ENCODE measurements at places on chromosomes 2 and 18. TPM values are rescaled to one million over a fixed set of nuclear protein-coding genes. Genes with fewer than 3 reads are reported as not detected.

PLEKHH2 gene
- 15.0 TPM for total RNA-seq

DNA sequence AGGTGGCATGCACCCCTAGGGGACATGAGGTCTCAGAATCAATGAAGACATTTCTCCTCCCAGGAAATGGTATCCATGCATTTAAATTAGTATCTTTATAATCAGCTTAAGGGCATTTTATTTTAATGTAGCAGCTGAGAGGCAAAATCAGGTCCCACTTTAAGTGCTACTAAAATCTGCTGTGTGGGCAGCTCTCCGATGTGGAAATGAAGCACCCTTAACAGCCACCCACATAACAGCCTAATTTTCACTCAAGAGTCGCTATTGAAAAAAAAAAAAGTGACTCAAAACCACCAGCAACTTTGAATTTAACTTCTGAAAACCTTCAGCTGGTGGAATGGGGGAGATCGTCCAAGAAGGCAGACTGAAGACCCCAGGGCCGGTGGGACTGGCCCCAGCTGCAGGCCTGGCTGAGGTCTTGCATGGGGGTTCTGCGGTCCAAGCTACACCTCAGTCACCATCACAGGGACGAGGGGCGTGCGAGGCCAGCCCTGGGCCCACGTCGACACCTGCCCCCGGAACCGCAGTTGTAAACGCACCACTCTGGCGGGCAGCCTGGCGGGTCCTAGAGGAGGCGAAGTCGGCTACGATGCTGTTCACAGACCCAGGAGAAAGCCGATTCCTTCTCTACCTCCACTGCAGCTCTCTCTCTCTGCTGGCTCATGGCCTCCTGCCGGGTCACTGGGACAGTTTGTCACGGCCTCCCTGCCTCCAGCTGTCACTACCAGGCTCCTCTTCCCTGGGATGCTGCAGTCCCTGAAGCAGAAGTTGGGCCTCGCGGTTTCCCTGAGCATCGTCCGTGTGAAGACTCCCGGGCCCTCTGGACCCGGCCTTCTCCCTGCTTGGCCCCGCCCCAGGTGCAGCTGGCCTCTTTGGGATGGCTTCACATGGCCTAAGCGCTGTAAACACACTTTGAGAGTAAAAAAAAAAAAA lies 111.9 kb downstream of the KCNF1 start:
- no peak for DNase-seq

DNA sequence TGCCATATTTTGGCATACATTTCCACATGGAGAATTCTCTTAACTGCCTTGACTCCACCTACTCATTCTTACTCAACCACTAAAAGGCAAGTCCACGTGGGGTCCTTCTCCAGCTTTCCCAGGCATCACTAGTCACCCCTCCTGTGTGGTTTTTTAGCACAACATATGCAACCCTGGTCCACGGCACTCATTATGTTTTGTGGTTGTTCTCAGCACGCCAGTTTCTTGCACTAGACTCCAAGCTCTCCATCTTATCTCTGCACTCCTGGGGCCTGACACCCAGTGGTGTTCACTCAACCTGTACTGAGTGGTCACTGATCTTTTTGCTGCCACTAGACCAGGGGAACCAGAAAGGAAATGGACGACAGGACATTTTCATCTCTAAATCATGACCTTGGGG lies 18.0 kb downstream of the MARCHF4 start:
- DNase-seq, result no peak

- DNase-seq, result no peak
These were observed 799 bp upstream of the KIF1A start for GRCh38 chr2:240820607-240821428.

DNA sequence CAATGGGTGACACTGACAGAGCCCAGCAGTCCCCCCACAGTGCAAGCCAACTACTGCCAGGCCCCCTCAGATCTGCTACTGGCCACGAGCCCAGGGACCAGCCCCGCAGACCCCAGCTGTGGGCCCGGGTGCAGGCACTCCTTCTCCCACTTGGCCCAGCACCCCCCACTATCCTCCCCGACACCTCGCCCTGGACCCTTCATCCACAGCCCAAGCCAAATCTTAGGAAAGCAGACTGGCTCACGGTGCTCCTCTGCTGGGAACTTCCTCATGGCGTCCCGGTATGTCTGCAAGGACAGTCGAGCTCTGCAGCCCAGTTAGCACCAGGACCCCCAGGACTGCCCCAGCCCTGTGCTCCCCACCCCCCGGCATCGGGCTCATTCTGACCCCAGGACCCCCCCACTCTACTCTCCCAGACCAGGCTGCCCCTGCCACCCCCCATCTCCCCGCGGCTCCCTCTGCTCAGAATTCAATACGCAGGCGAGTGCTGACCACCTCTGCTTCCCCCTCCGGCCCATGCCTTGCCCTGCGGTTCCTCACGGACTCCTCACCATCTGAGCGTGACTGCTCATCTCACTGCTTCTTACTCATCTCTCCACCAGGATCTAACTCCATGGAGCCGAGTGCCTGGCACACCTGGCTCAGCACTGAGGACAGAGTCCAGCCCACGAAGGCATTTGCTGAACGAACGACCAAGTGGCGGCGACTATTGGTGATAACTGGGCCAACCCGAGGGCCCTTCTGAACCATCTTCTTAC lies 85.7 kb downstream of the PXDN start:
- DNase-seq, result no peak

POTEJ gene
- total RNA-seq, result not detected

- DNase-seq, result no peak
These were observed 506.8 kb upstream of the VRK2 start for GRCh38 chr2:57539761-57540160.

GRCh38 chr2:36753706-36754221 lies 57.3 kb downstream of the VIT start:
- no peak for DNase-seq

LRPPRC gene
- total RNA-seq, result 78.1 TPM

DNA sequence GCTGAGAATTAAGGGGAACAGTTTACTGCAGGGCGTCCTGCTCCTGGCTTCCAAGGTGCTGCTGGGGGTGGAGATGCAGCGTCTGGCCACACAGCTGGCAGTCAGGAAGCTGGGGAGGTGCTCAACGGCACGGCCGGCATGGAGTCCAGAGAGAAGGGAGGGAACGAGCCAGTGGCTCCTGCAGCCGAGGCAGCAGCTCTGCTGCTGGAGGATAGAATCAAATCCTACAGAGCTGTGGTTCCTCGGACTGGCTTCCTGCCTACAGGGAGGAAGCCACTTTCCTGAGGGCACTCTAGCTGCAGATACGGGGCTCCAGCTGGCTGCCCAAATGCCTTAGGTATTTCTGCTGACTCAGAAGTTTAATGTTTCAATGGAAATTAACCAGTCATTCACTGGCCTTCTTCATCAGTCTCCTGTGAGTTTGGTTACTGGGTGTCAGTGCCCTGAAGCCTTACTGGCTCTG lies 266.3 kb downstream of the TWIST2 start:
- no peak for DNase-seq

DNA sequence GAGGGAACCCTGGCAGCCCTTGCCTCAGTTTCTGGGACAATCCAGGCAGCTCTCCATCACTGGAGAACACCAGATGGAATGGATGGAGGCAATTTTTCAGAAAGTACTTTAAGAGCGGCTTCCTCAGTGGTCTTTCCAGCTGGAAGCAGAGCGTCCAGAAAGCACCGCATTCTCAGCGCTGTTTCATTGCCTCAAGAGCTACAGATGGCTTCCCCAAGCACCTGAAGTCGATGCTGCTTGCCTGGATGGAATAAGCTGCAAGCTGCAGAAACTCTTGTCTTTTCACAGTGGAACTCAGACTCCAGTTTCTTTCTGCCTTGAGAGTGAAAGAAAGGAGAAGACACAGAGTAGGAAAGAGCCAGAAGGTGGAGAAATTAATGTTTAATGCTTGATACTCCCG lies 766.9 kb downstream of the TDRD15 start:
- no peak for DNase-seq

DNA sequence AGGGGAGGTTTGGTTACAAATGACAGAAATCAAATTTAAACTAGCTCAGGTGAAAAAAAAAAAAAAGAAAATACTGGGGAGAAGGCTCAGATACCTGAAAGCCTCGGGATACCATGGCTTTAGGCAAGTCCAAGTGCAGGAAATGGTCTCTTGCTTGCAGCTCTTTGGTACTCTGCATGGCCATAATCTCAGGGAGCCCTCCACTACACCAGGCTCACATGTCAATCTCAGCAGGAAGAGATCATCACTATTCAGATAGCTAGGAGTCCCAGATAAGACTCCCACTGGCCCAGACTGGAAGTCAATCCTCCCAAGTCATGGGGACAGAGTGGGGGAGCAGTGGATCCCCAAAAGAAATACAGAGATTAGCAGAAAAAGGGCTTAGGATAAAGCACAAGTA lies 64.8 kb upstream of the RALBP1 start:
- DNase-seq, result no peak

BMP10 gene
- total RNA-seq, result not detected

DNA sequence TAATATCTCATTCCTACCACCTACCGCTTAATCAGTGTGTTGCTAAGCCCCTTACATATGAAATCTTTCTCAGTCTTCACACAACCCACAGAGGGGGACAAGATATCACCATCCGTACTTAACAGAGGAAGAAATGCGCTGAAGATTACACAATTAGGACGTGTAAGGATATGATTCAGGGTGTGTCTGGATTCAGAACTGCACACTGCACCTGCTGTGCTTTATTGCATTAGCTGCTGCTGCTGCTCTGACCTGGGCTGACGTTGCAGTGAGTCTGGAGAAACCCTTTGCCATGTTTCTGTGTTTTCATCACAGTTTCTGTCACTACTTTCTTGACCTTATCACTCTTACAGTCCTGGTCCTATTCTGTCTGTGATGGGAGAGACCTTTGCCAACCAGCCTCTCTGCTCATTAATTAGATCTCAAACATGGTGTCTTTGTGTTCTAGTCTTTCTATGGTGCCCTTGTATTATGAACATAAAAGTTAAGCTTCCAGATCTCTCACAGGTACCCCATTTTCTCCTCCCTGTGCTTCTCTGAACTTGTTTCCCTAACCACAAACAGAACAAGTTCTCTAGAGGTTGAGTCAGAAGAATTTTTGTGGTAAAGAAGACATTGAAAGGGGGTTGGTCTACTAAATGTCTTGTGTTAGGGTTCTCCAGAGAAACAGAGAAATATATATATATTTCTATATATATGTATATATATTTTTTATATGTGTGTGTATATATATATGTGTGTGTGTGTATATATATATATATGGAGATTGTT lies 92.9 kb upstream of the CYP1B1 start:
- no peak for DNase-seq

TPRKB gene
- 11.1 TPM for total RNA-seq

GRCh38 chr2:187939180-187939579 lies 352.5 kb upstream of the GULP1 start:
- DNase-seq, result no peak
